Activated naive CD4-positive, alpha-beta T cell (primary cell): ENCODE measurements at places on chromosomes 7 and 10.

- DNase-seq, result no peak
These were observed 92.9 kb downstream of the MDFIC start for GRCh38 chr7:115014794-115015193.

GRCh38 chr7:102073931-102074880 is 212.5 kb upstream of the SH2B2 start:
- no peak for DNase-seq

GRCh38 chr10:132982301-132982989 is 40.1 kb upstream of the CFAP46 start:
- DNase-seq, result no peak

- peak; percentile 21 for DNase-seq
These were observed 20.3 kb upstream of the IGF2BP3 start for GRCh38 chr7:23490357-23491135.

DNA sequence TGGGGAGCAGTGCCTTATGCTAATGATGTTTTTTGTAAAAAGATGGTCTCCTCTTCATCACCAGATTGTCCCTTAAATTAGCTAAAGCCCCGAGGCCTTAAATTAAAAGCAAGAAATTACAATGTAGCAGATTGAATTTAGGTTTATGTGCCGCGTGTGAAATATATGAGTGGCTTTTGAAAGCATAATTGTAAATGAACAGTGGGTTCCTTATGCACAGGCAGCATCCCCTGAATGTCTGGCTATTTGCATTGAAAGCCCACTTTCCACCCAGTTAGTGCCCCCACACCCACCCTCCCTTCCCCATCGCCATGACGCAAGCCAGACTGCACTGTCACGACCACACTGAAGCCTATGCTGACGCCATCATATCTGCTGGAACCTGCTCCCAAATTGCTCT is 62.4 kb upstream of the SORCS3 start:
- no peak for DNase-seq

DNA sequence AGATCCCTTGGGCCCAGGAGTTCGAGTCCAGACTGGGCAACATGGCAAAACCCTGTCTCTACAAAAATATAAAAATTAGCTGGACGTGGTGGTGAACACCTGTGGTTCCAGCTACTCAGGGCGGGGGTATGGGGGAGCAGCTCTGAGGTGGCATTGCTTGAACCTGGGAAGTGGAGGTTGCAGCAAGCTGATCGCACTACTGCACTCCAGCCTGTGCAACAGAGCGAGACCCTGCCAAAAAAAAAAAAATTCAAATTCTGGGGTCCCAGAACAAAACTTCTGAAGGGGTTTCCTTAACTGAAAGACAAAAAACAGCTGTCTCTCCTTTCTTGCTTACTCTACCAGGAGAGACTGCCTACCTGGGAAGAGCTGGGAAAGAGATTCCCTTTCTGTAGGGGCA is 27.0 kb downstream of the DNMBP start:
- DNase-seq, result no peak

GRCh38 chr10:110479710-110480109 is 18.0 kb upstream of the DUSP5 start:
- DNase-seq, result no peak

GRCh38 chr10:128031216-128031615 is 95.0 kb downstream of the MKI67 start:
- DNase-seq, result no peak

DNA sequence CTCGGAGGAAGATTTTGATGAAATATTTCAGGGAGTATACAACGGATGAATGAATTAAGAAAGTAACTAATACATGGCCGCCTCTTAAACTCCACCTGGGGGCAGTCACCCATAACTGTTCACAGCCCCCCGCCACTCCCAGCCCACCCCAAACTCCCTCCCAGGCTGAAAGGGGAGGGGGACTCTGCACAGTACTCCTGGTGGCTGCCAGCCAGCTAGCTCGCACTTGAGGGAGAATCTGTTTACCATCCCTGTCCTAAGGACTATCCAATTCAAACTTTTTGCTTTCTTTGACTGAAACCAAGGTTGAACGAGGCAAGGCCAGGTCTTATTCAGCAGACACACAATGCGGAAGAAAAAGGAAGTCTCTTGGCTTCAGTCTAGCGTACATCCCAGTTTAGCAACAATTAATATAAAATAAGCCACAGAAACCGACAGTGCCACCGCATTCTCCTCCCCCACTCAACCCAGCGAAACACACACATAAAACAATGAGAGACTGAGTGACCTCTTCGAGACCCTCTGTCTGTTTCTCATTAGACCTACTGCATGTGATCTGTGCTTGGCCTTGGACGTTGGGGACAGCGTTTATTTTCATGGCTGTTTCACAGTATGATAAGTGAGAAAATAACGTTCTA is 219.5 kb downstream of the GLI3 start:
- DNase-seq, result no peak

- DNase-seq, result no peak
These were observed 29.8 kb downstream of the PDLIM1 start for GRCh38 chr10:95260909-95261552.

DNA sequence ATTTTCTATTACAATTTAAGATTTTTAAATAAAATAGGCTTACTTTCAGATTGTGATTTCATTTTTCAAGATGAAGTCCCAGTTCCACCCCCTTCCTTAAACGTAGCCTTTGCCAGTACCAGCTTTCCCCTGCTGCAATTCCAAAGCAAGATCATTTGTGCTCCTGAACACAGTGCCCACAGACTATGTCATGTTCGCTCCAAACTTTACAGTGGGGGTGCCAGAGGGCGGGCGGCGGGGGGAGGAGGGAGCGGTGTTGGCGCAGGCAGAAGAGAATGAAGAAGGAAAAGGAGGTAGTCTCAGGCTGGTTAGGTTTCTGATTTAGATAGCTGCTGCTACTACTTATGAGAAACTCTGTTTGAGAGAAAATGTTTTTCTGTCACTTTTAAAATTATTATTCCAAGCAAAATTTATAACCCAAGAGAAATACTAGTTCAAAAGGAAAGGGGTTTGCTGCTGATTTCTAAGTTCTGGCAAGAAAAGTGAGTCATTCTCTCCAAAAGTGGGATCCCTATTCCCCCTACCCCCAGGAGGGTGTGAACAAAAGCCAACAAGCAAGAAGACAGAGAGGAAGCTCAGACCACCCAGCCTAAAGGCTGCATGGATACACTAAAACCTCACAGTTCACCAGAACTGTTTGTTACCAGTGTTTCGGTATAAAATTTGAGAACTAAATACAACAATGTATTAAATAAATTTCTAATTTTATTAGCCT is 109.6 kb downstream of the SRPK2 start:
- DNase-seq, result no peak

DNA sequence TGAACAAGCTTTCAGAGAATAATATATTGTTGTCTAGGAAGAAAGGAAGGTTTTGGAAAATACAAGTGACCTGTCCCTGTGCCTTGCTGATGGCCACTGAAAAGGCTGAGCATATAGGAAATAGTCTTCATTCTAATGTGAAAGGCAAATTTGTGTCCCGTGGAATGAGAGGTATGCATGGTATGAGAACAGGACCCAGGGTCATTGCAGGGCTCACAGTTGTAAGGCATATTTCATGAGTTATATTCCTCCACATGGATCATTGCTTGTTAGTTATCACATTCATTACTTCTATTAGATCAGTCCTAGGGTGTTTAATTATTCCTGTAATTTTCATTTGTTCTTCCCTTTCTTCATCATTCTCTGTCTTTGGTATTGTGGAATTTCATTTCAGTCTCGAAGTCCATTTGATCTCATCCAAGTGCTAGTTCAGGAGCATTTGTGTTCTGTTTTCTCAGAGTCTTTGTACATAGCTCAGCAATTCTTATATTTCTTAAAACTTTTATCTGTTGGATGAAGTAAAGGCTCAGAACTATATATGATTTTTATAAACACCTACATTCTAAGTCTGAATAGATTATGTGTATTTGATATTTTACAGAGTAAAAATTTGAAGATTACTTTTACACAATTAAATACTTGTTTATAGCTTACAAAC is 39.4 kb upstream of the ARHGAP21 start:
- no peak for DNase-seq

- DNase-seq, result no peak
These were observed 71.2 kb downstream of the ARHGAP21 start for GRCh38 chr10:24652381-24652957.

GRCh38 chr7:141945356-141945755 is 1.4 kb downstream of the CLEC5A start:
- DNase-seq, result no peak

- DNase-seq, result no peak
These were observed 10.0 kb downstream of the AOC1 start for GRCh38 chr7:150862356-150862755.

DNA sequence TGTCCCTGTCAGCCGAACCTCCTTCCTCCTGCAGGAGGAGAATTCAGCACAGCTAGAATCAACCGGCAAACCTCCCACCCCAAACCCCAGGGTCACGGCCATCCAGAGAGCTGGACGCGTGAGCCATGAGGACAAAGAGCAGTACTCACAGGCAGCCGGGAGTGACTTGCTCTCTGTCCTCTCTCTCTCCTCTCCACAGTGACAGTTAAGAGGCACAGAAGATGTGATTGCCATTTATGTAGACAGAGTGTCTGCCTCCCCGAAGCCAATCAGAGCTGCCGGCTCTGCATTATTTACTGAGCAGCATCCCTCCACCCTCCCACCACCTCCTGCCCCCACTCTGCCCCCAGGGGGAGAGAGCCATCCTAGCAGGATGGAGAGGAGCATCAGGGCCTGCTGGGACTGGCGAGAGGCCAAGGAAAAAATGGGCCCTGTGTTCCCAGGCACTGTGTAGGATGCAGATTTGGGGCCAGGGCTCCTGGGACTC is 4.3 kb downstream of the DDC start:
- DNase-seq, result no peak

DNA sequence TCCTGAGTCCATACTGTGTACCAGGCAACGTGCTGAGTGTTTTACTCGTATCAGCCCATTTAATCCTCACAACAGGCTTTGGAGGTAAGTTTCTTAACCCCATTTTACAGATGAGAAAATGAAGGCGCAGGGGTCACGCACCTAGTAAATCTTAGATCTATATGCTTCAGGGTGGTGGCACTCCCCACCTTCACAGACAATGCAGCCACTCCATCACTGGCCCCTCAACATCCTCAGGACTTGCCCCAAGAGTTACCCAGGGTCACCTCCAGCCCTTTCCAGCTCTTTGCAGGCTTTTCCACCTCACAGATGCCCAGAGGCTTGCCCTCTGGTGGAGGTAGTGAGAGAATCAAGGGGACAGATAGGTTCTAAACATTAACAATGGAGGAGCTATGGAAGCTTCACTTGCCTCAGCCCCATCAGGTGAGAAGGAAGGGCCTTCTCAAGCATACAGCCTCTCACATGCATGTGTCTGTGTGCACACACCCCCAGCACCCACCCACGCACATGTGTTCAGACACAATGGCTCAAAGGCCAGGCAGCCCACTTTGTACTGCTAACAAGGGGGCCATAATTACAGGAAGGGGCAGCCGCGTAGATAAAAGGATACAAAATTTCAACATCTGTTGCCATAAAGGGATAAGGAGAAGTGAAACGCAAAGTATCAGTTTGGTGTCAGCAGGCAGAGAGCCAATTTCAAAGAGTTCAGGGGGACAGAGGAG is 29.1 kb downstream of the DPCD start:
- no peak for DNase-seq
